ENCODE measurements at places on chromosomes 4 and X. TPM values are rescaled to one million over a fixed set of nuclear protein-coding genes. Genes with fewer than 3 reads are reported as not detected.

Gene JAKMIP1
- total RNA-seq, result not detected

Gene CXCR3
- not detected for total RNA-seq

Gene OTUD6A
- not detected for total RNA-seq

Gene EVC
- 16.5 TPM for total RNA-seq

Gene SLC2A9
- 0.17 TPM for total RNA-seq

Gene RS1
- not detected for total RNA-seq

Gene UGT2B17
- not detected for total RNA-seq

Gene IL13RA1
- 24.7 TPM for total RNA-seq

Gene ABCG2
- 0.67 TPM for total RNA-seq

Gene CCNG2
- 6.4 TPM for total RNA-seq

Gene USP26
- total RNA-seq, result not detected

Gene ZMYM3
- total RNA-seq, result 13.6 TPM

Gene ODAPH
- total RNA-seq, result not detected

Gene STOX2
- total RNA-seq, result 0.50 TPM

Gene MRPL1
- total RNA-seq, result 39.7 TPM

Gene ZNF718
- total RNA-seq, result 2.9 TPM

Gene MAOB
- 0.17 TPM for total RNA-seq

Gene SYTL5
- total RNA-seq, result 0.17 TPM

Gene KLB
- total RNA-seq, result not detected

Gene FOXR2
- not detected for total RNA-seq

Gene FAM241A
- 0.89 TPM for total RNA-seq

Gene RRH
- total RNA-seq, result not detected

Gene STK32B
- total RNA-seq, result 0.59 TPM

Gene ARHGEF6
- 5.4 TPM for total RNA-seq

Gene PAGE1
- not detected for total RNA-seq

Gene PHKA1
- 7.4 TPM for total RNA-seq

Gene PRR32
- total RNA-seq, result not detected

Gene NBDY
- 16.6 TPM for total RNA-seq

Gene AADAT
- 8.5 TPM for total RNA-seq

Gene CPZ
- total RNA-seq, result 0.74 TPM

Gene DUSP21
- not detected for total RNA-seq

Gene TXK
- not detected for total RNA-seq

Gene PABPC1L2A
- not detected for total RNA-seq

Gene CT45A1
- not detected for total RNA-seq

Gene GPR173
- 4.0 TPM for total RNA-seq

Gene FAAH2
- not detected for total RNA-seq

Gene RAI2
- total RNA-seq, result 1.0 TPM

Gene TCEAL7
- 44.2 TPM for total RNA-seq

Gene PRSS12
- 30.3 TPM for total RNA-seq

Gene CCDC149
- 1.8 TPM for total RNA-seq

Measured in bronchus fibroblast of lung (primary cell).